ENCODE measurements at places on chromosomes 4 and X.
A peak's percentile ranks its signal among the peaks of the same experiment; 100 is the strongest.

- no peak for DNase-seq
Observed at GRCh38 chrX:69299285-69299684, 134.0 kb upstream of the PJA1 start.

GRCh38 chr4:31088600-31089230 is 368.5 kb downstream of the PCDH7 start:
- no peak for DNase-seq

DNA sequence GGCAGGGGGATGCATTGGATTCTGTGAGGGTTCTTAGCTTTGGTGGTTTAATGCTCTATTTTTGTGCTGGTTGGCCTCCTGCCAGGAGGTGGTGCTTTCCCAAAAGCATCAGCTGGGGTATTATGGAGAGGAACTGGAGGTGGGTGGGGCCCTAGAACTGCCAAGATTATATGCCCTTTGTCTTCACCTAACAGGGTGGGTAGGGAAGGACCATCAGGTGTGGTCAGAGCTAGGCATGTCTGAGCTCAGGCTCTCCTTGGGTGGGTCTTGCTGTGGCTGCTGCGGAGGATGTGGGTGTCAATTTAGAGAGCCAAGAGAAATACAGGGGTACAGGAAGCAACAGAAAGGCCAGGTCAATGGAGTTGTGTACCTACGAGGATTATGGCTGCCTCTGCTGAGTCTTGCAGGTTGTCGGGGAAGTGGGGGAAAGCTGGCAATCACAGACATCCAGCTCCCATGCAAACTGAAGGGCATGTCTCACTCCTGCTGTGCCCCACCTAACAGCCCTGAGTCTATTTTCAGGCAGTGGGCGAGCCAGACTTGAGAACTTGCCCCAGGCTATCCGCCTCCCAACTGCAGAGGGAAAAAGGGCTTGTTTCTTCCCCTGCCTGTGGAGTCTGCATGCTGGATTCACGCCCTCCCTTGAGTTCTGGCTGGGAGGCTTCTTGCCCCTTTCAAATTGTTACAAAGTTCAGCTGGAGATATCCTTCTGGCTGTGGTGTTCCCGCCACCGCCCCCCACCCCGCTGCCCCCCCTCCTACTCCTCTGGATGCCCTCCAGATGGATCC is 212.0 kb downstream of the COMMD8 start:
- no peak for DNase-seq

DNA sequence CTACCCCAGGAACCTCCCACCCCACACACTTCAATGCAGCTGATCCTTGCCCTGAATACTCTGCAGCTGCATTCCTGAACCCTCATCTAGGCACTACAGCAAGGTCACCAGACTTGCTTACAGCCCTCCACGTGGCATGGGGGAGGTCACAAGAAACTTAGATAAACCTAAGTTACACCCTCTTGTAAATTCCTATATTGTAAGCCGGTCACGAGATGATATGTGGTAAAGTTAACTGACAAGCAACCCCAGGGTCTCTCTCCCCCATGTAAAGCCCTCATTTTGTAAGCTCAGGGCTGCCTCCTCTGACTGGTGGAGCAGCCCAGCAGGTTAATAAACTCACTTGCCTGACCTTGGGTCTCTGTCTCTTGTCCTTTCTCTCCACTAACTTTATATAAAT is 570.7 kb downstream of the PCDH7 start:
- no peak for DNase-seq

- DNase-seq = no peak
Observed at GRCh38 chr4:184275766-184276165, 58.1 kb upstream of the ENPP6 start.

- DNase-seq = peak; percentile 18
Observed at GRCh38 chr4:80142394-80143306, 54.7 kb upstream of the PRDM8 start.

DNA sequence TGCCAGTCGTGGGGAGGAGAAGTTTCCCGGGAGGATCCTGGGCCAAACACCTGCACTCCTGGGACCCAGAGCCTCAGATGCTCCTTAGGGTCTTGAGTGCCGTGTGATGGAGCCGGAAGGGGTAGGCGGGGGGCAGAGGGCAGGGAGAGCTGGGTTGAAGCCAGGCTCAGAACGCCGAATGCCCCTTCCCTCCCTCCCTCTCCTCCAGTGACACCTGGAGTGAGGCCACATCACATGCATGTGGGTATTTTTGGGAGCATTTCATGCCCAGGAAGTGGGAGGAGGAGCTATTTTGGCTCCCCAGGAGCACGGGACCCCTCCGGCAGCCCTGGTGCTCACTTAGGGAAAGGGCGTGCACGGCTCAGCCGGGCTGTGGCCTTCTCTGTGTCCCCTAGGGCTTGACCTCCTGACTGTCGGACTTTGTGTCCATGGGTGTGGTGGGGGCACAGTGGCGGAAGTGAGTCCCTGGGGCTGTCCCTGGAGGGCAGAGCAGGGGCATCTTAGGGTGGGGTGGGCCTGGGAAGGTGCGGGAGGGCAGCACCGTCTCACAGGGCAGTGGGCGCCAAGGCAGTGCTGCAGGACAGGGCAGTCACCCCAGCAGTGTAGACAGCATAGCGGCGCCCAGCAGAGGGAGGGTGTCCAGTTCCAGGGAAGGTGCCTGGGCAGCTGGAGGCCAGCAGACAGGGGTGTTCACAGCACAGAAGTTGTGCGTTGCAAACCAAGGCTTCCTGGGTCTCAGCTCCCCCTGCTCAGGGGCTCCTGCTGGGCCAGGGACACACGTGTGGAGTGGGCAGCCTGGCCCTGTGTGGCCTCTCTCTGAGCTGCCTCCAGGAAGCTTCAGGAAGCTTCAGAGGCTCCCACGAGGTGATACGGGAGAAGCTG is 4.9 kb upstream of the CPLX1 start:
- DNase-seq = no peak

DNA sequence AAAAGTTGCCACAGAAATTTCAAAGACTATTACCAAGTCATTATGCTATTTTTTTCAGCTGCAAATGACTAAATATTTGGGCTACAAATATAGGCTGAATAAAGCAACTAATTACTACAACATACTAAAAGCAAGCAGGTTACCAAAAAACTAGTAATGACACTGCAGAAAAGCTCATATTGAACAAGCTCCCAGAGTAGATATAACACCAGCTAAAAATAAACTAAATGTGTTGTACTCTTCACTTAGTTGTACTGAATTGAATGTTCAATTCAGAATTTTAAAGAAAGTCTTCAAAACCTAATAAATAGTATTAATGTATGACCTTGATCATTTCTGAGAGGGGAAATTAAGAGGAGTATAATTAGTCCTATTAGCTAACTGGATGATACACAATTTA is 12.0 kb downstream of the ATP8A1 start:
- no peak for DNase-seq

- DNase-seq = no peak
Observed at GRCh38 chr4:31051151-31051550, 331.0 kb downstream of the PCDH7 start.

GRCh38 chrX:24298191-24298590 is 15.7 kb downstream of the SUPT20HL2 start:
- no peak for DNase-seq

- no peak for DNase-seq
Observed at GRCh38 chrX:41912923-41913322, 10.4 kb downstream of the CASK start.

DNA sequence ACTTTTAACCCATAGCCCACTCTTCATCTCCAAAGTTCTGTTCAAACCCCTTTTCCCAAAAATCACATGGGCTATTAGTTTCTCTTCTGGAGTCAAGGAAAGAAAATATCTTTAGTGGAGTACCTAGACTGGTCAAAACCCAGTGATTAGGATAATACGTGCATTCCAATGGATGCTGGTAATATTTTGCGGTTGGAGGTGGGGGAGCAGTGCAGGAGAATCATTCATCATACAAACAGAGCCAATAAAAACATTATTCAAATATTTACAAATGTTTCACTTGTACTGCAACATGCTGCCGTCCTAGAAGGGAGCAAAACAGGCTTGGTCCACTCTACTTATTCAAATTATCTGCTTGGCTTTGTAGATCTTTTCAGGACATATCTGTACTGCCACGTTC is 57.2 kb upstream of the RAB9B start:
- no peak for DNase-seq

DNA sequence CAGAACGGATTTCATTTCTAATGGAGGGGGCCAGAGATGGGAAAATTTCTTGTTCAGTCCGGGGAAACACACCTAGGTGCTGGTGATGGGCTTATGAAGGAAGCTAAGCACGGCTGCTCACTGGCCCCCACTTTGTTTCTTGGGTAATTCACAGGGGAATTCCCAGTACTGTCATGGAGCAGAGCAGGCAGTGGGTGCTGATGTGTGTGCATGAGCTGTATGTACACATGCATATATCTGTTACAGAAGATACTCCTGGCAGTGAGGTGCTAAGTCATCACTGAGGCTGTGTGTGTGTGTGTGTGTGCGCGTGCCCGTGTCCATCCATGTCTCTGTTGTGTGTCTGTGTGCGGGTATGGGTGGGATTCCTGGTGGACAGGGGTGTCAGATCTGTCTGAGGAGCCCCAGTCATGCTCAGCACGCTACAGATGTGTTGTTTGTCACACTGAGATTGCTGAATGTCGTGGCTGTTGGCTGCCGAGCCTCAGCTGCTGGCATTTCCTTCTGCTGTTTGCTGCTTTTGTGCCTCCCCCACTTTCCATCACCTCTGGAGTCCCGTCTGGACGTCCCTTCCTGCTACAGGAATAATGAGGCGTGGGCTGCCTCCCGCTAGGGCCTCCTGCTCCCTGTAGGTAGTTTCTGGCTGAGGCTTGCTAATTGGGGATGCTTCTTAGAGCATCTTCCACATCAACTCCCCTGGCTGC is 53.3 kb downstream of the JADE1 start:
- peak; percentile 76 for DNase-seq

DNA sequence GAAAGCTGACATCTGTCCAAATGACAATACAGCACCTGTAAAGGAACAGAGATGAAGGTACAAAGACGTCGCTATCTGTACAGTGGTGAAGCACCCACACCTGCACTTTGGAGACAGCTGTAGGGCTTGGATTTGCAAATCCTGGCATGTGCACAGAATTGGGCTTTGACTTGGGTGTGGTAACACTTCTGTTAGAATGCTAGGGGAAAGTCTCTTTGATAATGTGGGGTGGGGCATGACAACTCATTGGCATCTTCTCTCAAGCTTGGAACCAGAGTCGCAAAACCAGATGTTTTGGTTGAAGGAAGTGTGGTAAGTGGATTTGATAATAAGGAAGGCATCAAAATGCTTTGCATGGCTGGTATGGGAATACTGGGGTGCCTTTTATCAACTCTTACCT is 55.5 kb downstream of the VCX3B start:
- DNase-seq = no peak

Measured in CD4-positive, alpha-beta T cell treated with Interleukin-4 for 4 hours (primary cell).